Left kidney (tissue), 8 donors: ENCODE measurements at places on chromosomes 11 and 22.
A peak's percentile ranks its signal among the peaks of the same experiment; 100 is the strongest.

GRCh38 chr22:23532731-23533130 is 47.4 kb downstream of the IGLL1 start:
- no peak for DNase-seq

GRCh38 chr11:2737866-2738265 is 38.1 kb upstream of the KCNQ1OT1 start:
- DNase-seq: no peak

- peak; percentile 53 for DNase-seq
Observed at GRCh38 chr11:1988667-1989317, 8.8 kb downstream of the H19 start.

DNA sequence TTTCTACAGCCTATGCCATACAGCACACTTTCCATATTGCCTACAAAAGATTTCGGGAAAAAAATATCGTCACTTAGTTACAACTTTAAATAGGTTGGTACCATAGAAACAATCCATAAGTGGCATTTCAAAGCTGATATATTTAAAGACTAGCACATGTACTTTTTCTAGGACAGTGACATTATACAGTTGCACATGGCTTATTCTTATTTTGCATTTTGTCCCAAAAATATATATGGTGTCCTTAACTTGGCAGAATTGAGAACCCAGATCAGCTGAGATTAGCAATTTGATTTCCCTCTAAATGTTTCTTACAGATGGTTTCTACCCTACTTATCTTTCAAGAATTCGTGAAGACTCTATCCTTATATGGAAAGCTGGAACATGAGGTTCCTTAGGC is 3.7 kb upstream of the TFIP11 start:
- no peak for DNase-seq

- DNase-seq: no peak
Observed at GRCh38 chr11:114522818-114523217, 36.9 kb downstream of the NXPE1 start.

DNA sequence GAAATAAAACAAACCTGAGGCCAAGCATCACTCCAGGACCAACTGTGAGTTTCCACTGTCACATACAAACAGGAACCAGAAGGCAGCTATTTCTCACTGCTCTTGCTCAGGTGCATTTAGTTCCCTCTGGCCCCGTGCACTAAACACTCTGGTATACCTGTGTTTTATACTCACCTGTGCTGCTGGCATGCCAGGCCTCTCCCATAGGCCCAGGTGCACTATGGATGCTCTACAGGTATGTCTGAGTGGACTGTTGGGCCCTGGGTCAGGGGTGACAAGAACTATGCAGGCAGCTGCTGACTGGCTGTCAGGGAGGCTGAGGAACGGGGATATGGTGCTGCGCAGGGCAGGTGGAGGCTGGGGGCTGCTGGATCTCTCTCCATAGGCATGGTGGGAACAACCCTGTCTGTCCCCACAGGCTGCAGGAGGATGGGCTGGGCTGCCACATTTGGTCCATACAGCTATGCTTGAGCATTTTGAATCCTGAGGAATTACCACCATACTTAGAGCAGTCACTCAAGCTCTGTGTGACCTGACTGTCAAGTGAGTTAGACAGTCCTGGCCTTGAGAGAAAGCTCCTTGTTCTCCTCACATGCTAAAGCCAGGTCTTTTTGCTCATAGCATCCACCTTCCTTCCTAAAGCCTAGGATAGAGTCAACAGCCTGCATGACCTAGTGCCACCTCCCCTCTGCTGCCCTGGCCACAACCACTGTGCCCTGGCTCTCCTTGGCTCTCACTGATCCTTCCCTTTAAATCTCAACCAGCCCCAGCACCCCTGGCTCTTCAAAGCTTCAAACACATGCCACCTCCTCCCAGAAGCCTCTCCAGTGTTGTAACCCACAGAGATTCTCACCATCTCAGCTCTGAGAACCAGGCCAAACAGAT is 72.9 kb downstream of the C11orf58 start:
- no peak for DNase-seq
